NCI-H446 treated with DMSO at 0.1 percent for 48 hours (cell line): ENCODE measurements at places on chromosomes 5 and 9.
A peak's percentile ranks its signal among the peaks of the same experiment; 100 is the strongest.

GRCh38 chr5:135883441-135883840 is 12.2 kb downstream of the IL9 start:
- DNase-seq, result no peak

GRCh38 chr5:154277499-154277898 is 87.0 kb downstream of the GALNT10 start:
- no peak for DNase-seq

GRCh38 chr9:68692519-68692918 is 12.5 kb upstream of the PIP5K1B start:
- DNase-seq, result no peak

- DNase-seq, result no peak
Observed at GRCh38 chr9:93159601-93160471, 24.1 kb upstream of the WNK2 start.

- DNase-seq, result peak; percentile 10
Observed at GRCh38 chr5:127564002-127564769, 46.7 kb downstream of the PRRC1 start.

DNA sequence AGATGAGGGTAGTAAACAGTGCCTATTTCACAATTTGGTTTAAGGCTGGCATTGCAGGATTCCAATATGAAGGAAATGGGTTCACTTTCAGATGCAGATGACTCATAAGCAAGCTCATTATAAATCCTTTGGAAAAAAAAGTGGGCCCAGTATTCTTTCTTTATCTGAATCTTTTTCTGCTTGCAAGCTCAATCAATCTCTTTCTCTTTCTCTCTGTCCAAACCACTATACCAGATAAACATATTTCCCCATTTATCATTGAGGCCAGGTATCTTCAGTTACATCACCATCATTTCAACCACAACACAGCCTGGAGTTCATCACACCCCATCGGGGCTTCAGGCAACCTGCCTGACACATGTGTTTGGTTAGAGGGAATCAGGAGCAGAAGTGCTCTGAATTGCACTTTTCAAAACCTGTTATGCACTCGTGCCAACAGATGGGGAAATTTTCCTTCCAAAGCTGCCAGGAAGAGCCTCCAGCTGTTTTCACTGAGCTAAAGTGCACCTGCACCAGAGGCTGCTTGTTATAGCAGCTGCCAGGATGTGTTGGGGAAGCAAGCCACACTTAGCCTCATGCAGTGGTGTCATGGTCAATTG is 30.0 kb upstream of the MAMDC2 start:
- DNase-seq, result no peak

- DNase-seq, result no peak
Observed at GRCh38 chr9:99811598-99812383, 9.9 kb upstream of the NR4A3 start.

DNA sequence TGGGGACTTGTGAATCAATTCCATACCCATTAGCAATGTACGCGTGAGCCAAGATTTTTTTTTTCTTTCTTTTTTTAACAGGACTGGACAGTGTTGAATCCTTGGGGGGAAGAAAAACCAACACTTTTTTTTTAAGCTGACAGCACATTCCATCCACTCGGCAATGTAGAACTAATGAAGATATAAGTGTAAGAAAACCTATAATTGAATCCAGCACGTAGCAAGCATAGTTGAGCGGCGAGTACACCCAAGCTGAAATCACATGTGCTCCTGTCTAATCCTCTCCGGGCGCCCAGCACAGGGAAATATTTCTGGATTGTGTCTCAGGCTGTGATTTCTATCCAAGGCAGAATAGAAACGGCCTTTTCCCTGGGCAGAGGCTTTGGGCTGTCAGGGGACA is 118.2 kb downstream of the BOD1 start:
- no peak for DNase-seq

DNA sequence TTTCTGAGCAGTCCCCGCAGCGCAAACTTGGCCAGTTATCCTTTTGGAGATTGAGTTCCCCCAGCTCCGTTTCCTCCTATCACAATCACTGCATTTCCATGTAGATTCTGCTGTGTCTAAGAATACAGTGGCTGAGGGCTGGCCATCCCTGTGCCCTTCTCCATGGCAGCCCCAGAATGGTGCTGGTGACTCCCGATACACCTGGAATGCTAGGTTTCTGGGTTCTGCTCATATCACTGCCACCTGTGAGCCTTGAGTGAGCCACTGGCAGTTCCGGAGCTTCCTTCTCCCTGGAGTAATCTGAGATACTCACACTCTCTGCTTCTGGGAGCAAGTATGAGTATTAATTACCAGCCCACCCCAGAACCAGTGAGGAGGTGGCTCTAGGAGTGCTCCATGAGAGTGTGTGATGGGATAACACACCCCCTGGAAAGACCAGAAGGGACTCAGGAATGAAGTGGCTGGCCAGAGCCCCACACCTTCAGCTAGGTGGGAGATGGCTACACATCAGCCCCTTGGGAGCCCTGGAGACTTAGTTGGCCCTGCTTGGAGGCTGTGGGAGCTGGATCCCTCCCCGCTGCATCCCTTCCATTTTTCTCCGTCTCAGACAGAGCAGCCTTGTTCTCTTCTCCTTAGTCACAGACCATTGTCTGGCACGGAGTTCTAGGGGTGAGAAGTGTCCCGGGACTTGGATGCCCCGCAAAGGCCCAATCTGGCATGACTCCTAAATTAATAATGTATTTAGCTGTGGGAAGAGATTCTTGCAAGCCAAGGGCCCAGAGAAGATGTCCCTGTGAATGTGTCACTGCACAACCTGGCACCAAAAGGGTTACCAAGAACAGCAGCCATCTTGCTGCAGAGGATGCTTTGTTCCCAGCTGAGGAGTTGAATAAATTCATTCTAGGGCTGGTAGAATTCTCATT is 4.9 kb downstream of the PCDHGC5 start:
- no peak for DNase-seq

- DNase-seq, result no peak
Observed at GRCh38 chr9:130694205-130694604, 625 bp downstream of the EXOSC2 start.

GRCh38 chr9:72704688-72705375 is 183.4 kb downstream of the TMC1 start:
- no peak for DNase-seq

DNA sequence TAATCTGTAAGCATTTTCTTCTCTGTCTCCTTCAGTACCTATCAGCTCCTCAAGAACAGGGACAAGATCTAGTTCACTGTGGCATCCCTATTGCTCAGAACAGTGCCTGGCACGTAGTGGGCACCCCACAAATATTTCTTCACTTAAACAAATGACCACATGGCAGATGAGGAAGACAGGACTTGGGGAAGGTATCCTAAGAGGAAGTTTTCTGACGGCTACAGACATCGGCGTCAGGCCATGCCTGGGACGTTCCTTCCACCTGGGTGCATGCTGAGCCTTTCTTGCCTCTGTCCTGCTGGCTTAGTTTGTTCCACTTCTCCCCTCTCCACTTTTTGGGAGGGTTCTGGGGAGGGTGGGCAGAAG is 60.2 kb downstream of the NEURL1B start:
- no peak for DNase-seq

DNA sequence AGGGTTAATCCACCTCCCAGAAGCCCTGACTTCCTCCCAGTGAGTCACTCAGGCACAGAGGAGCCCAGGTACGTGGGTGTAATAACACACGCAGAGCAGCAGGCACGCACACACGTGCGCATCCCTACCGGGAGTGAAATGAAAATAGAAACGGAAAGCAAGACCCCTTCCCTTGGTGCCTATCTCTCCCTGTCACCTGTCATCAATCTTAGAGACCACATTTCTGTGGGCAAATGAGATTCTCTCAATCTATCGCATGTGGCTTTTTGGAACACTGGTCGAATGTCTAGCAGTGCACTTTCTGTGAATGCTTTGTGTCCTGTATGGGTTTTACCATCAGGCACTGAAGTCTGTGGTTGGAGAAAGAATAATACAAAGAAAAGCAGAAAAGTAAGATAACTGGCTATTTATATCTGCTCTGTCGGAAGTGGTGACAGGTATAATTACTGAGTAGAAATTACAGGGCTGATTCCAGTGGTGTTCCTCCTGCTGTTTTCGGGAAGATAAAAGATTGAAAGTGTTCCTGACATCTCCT is 137.7 kb upstream of the GRIA1 start:
- DNase-seq, result no peak
